ENCODE measurements at places on chromosomes 13 and 19.

GRCh38 chr19:3058009-3058820, 4.1 kb downstream of the TLE5 start:
- no peak for DNase-seq

DNA sequence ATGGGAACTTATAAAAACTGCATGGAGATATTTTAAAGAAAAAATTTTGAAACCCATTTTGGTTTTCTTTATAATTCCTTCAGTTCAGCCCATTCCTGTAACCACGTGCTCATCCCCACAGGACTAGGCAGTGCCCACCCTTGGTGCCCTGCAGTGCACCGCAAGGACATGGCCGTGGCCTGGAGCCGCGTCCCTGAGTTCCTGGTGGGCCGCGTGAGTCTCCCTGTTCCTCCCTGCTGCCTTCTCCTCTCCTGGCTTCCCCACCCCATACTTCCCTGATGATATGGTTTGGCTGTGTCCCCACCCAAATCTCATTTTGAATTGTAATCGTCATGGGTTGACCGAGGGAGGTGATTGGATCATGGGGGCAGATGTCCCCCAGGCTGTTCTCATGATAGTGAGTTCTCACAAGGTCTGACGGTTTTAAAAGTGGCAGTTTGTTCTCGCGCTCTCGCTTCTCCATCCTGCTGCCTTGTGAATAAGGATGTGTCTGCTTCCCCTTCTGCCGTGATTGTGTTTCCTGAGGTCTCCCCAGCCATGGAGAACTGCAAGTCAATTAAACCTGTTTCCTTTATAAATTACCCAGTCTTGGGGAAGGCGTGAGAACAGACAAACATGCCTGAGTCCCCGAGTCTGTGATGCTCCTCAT, 31.6 kb upstream of the TFDP1 start:
- no peak for DNase-seq

DNA sequence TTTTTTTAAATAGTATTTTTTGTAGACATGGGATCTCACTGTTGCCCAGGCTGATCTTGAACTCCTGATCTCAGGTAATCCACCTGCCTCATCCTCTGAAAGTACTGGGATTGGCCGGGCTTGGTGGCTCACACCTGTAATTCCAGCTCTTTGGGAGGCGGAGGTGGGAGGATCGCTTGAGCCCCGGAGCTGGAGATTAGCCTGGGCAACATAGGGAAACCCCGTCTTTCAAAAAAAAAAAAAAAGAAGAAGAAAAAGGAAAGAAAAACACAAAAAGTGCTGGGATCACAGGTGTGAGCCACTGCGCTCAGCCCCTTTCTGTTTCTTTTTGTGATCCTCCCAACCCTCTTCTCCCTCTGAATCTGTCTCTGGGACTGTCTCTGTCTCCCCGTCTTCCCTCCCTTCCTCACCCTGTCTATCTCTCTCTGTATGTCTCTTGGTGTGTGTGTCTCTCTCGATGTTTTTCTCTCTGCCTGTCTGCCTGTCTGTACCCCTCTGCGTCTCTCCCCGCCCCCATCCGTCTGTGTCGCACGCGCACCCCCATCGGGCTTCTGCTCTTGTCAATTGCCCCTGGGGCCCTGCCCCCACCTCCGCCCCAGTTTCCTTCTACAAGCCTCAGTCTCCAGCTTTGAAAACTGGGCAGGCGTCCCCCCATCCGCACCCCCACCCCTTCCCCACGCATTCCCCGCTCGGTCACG, 540 bp upstream of the ZFP36 start:
- peak; percentile 93 for DNase-seq

GRCh38 chr19:50330365-50331078, 1.3 kb upstream of the KCNC3 start:
- peak; percentile 93 for DNase-seq

DNA sequence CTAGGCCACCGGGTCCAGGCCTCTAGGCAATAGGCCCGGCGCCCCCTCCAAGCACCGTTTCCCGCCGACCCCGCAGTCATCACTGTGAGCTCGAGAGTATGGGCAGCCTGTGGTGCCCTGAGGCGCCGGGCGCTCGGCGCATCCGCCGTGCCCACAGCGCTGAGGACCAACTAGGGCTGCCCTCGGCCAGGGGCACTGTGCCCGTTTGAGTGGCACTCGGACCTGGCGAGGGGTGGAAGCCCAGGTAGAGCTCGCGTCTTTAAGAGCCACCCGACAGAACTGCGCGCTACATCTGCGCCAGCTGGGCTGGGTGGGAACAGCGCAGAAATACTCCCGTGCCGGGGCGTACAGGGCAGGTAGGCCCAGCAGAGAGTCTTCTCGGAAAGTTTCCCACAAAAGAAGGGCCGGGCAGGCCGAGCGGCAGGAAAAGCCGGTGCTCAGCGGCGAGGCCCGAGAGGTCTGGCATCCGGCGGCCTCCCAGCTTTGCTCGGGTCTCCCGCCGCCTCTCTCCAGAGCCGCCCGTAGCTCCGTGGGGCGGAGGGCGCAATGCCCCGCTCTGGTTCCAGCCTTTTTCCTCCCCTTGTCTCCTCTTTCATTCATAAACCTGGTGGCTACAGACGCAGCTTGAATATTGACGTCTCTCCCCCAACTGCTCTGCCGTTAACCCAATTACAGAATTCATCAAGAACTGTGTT, 5.4 kb upstream of the SOX1 start:
- DNase-seq: no peak

DNA sequence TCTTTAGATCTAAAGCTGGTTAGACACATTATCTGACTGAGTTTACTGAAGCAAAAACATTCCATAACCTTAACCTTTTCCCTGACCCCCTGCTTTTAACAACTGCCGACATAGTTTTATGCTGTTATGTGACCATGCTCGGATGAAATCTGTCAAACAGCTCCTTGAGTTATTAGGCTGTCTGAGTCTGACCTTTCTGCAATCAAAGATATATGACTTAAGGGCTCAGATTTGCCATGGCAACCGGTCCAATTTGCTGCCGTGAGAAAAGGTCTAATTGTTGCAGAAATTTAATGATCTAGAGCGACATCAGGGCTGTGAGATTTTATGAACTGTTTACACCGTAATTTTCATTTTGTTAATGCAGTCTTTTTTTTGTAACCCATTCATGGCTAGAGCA, 61.8 kb downstream of the URI1 start:
- DNase-seq: no peak
